ENCODE measurements at places on chromosomes 6 and 20.

DNA sequence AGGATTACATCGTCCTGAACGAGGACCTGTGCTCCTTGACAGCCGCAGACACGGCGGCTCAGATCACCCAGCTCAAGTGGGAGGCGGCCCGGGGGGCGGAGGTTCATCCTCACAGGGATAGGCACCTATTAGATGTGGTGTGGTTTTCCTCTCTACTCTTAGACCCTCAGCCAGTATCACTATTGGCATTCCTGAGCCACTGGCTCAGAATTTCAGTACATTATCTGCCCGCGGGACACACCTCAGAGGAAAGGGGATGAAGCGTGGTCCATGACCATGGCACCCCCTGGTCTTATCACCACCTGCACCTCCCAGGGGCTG, 34.6 kb upstream of the HLA-G start:
- DNase-seq = no peak

- DNase-seq = no peak
Observed at GRCh38 chr6:35635601-35636597, 52.8 kb downstream of the FKBP5 start.

DNA sequence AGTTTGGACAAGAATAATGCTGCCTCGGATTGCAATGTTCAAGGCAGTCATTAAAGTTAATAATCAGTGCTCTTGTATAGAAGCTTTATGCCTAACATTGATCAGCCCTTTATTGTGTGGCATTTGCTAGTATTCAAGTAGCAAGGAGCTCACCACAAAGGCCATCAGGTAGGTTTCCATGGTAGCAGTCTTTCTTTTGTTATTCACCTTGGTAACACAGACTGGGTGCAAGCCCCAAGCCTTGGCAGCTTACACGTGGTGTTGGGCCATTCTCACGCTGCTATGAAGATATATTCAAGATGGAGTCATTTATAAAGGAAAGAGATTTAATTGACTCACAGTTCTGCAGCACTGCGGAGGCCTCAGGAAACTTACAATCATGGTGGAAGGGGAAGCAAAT, 149.3 kb downstream of the ADAT2 start:
- no peak for DNase-seq

GRCh38 chr6:44388135-44388487, 605 bp downstream of the CDC5L start:
- no peak for DNase-seq

DNA sequence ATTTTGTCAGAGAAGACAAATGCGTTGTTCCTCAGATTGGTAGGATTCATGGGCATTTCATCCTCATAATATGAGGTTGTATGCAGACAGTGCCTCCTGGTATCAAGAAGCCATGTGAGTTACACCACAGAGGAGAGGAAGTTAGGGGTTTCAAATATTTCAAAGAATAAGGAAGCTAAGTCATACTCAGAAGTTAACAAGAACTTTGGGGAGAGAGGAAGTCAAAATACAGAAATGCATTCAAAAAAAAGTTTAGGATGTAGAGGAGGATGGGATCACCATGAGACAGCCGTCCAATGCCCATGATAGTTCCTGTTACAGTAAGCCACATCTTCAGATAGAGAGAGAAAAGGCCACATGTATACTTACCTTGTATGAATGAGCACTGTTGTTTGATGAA, 22.3 kb downstream of the HLA-DOB start:
- DNase-seq = no peak

All from left colon (tissue), 2 donors.